ENCODE measurements at places on chromosomes 7 and 10.

- DNase-seq, result no peak
These were observed 13.6 kb downstream of the POR start for GRCh38 chr7:75928568-75928914.

GRCh38 chr7:83469491-83469890 lies 179.4 kb downstream of the SEMA3E start:
- DNase-seq, result no peak

DNA sequence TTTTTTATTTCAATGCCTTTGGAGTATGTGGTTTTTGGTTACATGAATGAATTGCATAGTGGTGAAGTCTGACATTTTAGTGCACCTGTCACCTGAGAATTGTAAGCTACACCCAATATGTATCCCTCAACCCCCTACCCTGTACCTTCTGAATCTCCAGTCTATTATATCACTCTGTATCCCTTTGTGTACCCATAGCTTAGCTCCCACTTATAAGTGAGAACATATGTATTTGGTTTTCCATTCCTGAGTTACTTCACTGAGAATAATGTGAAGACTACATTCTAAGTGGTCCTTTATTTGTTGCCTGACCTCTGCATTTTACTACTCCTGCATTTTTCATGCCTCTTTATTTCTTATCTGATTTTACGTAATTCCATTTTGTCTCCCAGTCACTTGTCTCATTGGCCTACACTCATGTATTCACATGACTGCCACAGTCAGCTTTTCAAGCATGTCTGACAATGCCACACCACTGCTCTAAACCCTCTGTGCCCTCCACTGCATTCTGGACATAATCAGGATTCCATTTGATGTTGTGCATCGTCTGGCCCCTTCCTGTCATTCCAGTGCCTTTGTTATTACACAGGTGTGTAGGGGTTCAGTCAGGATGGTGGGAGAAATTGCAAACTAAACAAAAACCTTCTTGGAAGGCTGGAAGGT lies 1325.5 kb downstream of the XPNPEP1 start:
- no peak for DNase-seq

- no peak for DNase-seq
These were observed 153.1 kb upstream of the MEOX2 start for GRCh38 chr7:15839416-15840100.

DNA sequence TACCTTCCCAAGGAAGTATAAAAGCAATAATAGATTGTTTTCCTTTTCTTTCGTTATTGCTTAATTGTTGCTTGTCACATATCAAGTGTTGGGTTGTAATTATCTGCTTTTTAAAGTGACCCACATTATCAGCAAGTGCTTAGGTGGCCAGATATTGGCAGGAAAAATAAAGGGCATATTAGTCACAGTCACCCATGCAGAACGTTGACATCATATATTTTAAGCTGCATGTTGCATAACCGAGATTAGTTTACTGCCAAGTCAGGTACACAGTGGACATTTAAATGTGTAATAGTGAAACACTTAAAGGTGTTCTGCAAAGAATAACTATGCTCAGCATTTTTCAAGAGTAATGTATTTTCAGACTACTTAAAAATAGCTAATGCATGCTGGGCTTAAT lies 11.4 kb downstream of the NEBL start:
- no peak for DNase-seq

DNA sequence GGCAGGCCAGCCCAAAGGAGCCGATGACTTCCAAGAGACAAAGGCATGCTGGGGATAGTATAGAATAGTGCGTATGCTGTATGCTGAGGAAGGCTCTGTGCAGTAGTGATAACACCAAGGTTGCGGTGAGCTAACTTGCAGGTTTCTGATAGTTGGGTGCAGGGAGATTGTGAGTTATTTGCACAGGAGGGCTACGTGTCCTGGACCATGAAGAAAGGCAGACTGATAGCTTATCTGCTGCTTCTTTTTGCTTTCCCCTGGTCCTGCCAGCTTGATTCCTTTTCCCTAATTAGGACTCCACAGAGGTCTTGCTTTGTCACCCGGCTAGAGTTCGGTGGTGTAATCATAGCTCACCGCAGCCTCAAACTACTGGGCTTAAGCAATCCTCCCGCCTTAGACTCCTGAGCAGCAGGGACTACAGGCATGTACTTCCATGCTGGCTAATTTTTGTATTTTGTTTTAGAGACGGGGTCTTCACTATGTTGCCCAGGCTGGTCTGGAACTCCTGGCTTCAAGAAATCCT lies 43.9 kb upstream of the ARHGAP12 start:
- no peak for DNase-seq

GRCh38 chr10:11046776-11047160 lies 29.1 kb downstream of the CELF2 start:
- DNase-seq, result no peak

DNA sequence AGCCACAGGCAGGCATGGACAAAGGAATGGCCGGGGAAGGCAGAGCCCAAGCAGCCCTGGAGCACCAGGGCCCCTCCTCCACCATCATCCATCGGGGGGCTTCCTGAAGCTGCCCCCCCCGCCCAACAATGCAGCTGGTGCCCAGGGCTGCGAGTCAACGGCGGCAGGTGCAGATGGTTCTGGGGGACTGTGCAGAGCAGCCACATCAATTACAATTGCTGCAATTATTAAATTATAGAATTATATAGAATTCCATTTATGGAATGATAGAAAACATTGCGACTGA lies 28.3 kb downstream of the EBF3 start:
- DNase-seq, result no peak

DNA sequence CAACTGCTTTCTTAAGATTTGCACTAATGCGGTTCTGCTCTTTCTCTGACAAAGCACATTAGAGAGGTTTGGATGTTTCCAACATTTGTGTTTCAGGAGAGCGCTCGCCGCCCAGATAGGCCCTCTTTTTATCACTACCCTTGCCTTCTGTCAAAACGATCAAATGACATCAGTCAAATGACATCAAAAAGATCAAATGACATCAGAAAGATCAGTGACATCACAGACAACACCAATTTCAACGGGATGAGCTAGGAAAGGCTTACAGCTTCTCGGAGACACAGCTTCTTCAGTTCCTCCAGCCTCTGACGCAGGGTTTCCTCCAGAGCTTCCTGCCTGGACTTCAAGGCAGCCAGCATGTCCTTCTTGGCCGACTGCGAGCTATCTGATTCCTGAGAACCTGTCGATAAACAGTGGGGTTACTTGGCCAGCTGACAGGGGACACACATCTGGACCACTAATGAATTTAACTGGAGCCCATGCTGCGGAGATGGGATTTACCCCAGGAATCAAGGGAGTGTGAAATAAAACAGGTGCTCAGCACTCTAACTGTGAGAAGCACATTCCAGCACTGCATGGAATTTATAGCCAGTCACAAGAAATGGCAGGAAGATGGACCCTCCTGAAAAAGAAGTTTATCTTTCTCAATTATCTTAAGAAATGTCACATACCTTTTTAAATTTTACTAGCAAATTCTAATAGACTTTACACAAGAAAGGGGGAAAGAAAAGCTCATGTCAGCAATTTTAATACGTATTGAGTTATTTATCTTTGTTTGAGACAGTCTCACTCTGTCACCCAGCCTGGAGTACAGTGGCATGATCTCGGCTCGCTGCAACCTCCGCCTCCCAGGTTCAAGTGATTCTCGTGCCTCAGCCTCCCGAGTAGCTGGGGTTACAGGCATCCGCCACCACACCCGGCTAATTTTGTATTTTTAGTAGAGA lies 88.2 kb downstream of the PRPF18 start:
- no peak for DNase-seq

GRCh38 chr7:11757153-11757552 lies 74.8 kb downstream of the THSD7A start:
- no peak for DNase-seq

DNA sequence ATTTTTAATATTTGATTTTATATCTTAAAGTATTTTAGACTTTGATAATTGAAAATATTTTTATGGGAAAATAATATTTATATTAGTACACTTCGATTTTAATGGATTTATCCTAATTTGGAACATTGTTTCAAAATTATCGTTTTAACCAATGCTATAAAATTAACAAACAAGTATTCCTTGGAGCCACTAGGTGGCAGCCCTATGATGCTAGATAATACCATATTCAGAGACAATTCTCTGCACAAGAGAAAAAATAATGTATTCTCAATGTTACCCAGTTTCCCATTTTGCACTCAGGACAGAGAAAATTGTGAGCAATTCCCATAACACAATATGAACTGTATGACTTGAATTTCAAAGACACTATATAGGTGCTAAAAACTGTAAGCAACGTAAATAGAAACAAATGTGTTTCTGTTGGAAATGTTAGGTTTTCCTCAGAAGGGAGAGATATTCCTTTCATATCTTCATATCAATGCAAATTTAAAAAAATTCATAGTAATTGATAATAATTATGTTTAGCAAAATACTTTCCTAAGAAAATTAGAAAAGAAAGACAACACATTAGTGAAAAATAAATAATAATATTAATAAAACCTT lies 237.8 kb downstream of the SEMA3E start:
- no peak for DNase-seq

GRCh38 chr10:121800146-121800545 lies 127.7 kb downstream of the ATE1 start:
- no peak for DNase-seq

GRCh38 chr10:128364631-128365030 lies 238.4 kb upstream of the MKI67 start:
- no peak for DNase-seq

- no peak for DNase-seq
These were observed 1.8 kb downstream of the IGFBP3 start for GRCh38 chr7:45919231-45919784.

- no peak for DNase-seq
These were observed 75.3 kb downstream of the EPC1 start for GRCh38 chr10:32271617-32272016.
